ENCODE measurements at places on chromosomes 12 and 14.

GRCh38 chr14:50242566-50243310 is 11.4 kb upstream of the SOS2 start:
- no peak for DNase-seq

DNA sequence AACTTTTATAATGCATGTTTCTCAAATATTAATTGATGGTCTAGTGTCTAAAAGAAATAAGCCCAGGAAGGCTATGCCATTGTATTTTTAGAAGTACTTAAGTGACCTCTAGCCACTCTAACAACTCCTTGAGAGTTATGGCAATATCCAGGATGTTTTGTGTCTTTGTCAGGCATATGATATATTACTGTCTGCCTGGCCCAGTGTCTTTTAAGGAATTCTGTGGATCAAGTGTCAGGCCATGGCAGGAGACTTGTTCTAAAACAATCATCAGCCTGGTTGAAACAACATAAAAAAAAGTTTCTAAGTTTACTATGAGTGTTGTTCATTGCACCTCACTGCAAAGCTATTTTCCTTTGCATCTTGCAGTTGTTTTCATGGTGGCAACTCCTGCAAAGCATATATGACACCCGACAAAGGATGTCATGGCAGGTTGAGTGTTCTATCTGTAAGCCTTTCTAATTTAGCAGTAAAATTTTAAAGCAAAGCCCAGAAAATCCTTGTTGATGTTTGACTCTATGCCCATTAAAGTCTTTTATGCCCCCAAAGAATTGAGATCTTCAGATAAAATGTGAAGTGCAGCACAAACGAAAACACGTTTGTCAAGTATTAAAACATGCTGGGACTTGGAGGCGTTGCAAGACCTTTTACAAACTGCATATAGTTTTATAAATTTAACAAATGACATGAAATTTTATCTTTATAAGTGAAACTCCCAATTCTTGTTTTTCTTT is 89.5 kb upstream of the SLC38A2 start:
- DNase-seq = no peak

- no peak for DNase-seq
Observed at GRCh38 chr14:49940808-49941421, 48.0 kb downstream of the ARF6 start.

- no peak for DNase-seq
Observed at GRCh38 chr14:70713511-70713916, 71.8 kb downstream of the TTC9 start.

- no peak for DNase-seq
Observed at GRCh38 chr12:51643951-51644350, 52.9 kb downstream of the SCN8A start.

- no peak for DNase-seq
Observed at GRCh38 chr12:6377667-6377994, 2.3 kb upstream of the SCNN1A start.

- no peak for DNase-seq
Observed at GRCh38 chr14:52399921-52400595, 85.9 kb downstream of the PTGER2 start.

- no peak for DNase-seq
Observed at GRCh38 chr12:101748907-101749306, 9.6 kb upstream of the SYCP3 start.

- peak; percentile 47 for DNase-seq
Observed at GRCh38 chr14:71324767-71325272, 417.6 kb downstream of the PCNX1 start.

DNA sequence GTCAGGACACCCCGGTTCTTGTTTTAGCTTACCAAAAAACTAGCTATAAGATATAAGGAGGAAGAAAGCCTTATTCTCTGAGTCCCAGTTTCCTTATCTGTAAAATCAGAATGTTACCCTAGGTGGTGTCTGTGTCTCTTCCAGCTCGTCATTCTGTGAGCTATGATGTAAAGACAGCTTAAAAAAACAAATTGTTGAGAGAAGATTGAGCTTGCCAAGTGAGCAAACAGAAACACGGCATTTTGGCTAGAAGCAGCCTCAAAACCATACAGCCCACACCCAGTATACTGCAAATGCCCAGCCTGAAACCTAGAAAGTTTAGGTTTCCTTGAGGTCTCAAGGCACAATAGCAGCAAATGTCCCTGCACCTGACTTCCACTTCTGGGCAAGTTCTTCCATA is 151.4 kb downstream of the SSPN start:
- no peak for DNase-seq

GRCh38 chr12:93380480-93381121 is 2.9 kb downstream of the NUDT4 start:
- no peak for DNase-seq

- no peak for DNase-seq
Observed at GRCh38 chr12:125856366-125856765, 791.1 kb downstream of the AACS start.

DNA sequence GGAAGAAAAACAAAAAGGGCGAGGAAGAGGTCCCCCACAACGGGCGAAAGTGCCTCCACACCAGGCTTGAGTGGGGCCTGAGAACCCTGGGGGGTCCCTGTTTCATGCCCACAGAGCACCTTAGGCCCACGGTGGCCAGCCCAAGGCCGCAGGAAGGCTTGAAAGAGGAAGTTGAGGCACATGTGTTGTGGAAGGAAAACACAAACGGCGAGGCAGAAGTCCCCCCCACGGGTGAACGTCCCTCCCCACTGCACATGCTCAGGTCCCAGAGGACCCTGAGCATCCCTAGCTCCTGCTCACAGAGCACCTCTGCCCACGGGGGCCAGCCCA is 371.5 kb downstream of the ALG10 start:
- no peak for DNase-seq
